Hematopoietic multipotent progenitor cell treated with erythropoietin and hydrocortisone succinate and interleukin-3 and kit ligand, for 17 days (in vitro differentiated cells): ENCODE measurements at places on chromosomes 3 and 15.

DNA sequence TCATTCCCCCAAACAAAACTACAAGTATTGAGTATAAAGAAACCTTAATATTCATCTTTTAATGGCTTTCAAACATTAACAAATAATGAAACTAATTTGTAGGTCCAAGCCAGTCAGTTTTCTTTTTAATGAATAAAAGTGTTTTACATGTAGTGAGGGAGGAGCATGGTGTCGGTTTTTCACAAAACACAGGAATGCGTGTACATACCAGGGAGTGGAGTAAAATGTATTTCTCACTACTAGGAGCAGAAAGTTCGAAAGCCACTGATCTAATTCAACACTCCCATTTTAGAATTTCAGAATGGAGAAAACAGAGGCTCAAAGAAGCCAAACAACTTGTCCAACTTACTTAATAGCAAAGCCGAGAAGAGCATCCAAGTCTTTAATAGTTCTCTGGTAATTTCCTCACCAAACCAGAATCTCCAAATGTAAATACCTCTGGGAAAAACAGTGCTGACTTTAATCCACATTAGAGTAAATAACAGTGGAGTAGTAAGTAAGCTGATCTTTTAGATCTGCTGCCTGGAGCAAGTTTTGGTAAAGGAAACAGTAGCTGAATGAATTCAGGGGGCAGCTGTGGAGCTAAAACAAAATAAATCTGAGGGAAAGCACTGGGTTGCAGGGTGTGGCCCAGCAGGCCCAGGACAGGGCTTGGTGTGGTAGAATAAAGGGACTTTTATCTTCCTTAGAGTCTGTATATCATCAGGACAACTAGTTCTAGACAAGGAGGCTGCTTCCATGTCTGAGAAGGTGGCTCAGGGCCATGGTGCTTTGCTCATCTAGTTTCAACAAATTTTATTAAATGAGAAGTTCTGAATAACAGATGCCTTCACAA is 7.9 kb downstream of the ANP32A start:
- DNase-seq, result no peak

DNA sequence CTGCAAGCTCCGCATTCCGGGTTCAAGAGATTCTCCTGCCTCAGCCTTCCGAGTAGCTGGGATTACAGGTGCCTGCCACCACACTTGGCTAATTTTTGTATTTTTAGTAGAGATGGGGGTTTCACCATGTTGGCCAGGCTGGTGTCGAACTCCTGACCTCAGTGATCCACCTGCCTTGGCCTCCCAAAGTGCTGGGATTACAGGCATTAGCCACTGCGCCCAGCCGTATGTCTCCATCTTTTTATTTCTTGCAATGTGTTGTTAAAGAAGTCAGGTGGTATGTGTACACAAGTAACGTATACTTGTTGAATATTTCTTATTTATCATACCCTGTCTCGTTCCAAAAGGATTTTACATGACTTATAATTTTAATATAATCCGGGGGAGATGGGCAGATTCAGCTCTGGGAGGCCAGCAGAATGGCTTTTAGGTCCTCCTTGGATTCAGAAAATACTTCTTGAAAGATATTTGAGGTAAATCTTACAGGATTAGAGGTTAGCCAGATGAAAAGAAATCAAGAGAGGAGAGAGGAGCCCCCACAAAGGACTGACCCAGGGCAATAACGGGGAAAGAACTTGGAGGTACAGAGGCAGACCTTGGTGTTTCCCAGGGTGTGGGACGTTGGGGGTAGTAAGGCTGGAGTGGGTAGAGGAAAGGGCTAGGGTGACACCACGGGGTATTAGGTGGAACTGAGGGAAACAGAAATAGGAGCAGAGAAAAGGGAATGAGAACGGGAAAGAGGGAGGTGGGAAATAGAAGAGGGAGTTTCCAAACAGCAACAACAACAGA is 27.2 kb upstream of the MUC20 start:
- DNase-seq, result no peak

GRCh38 chr3:152581951-152582350 is 253.0 kb upstream of the P2RY1 start:
- DNase-seq, result no peak

- no peak for DNase-seq
Observed at GRCh38 chr15:66955871-66956585, 109.4 kb upstream of the SMAD3 start.

GRCh38 chr15:42719043-42719442 is 17.9 kb downstream of the CDAN1 start:
- no peak for DNase-seq

DNA sequence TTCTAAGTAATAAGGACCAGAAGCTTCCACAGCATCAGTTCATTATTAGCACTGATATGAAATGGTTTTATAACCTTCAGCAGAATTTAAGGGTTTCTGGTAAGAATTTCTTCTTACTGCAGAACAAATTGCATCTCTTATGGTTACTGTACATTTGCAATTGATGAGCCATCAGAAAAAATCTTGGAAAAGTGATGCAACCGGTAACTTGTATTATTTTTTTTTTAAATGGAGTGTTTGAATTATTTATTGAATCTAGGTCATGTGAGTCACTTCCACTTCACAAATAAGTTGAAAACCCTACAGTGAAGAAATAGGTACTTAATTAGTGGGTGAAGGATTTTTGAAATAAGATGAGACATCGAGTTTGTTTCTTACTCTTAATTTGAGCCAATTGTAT is 786.0 kb downstream of the TUSC7 start:
- no peak for DNase-seq

DNA sequence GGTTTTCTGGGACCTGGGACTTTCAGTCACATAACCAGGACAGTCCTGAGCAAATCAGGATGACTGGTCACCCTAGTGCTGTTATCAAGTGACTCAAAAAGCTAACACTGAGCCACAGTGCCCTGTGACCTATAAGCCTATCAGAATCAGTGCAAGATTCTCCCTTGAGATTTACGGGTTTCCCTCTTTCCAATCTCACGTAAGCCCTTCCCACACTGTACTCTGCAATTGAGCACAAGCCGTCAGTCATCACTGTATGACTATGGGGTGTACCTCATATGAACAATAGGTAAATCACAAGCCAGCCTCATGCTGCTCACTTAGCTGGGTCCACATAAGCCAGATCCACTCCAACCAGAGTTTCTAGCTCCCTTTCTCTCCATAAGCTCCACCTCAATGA is 21.0 kb upstream of the CLDN18 start:
- DNase-seq, result no peak

DNA sequence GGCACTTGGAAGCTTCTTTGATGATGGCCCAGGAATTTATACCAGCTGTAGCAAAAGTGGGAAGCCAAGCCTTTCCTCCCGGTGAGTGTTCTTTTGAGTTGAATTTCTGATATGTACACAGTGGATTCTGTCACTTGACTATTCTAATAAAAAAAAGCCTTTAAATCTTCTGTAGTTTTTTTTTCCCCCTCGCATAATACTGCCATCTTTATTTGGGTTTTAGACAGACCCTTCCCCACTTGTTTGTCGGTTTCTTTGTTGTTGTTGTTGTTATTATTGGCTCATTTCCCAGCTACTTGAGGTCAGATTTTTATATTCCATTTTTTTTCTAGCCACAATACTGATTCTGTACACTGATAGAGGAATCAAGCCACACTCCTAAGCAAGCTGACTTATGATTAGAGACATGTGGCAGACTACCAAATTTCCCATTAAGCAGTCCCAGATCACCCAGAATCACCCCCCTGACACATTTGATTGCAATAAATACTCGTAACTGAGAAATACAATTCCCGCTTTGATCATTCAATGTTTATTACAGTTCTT is 122.4 kb upstream of the IL12A start:
- no peak for DNase-seq

DNA sequence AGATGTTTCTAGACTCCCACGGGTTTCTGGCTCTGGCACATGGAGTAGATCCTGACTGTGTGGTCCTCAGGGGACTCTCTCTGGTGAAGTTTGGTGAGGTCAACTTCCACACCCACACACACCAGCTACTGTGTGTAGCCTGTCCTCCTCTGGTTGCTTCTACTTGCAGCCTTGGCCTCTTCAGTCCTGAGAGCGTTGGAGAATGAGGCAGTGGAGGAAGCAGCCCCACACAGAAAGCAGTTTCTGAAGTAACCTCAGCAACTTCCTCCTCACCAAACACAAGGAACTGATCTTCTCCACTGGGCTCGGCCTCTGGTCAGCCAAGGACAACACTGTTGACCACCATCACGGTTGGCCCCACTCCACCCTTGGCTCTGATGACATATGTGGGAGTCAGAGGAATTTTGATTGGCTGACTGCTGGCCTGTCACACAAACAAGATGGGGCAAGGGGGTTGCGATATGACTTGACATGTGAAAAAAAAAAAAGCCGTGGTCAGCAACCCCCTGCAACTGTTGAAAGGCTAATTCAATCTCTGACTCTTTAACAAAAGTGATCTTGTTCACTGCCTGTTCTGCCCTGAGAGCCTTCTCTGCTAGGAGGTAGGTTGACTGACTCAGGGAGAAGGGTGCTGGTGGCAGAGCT is 19.6 kb downstream of the CD86 start:
- no peak for DNase-seq

GRCh38 chr3:11660242-11660641 is 16.5 kb upstream of the VGLL4 start:
- DNase-seq, result no peak

GRCh38 chr3:181707980-181708379 is 3.7 kb upstream of the SOX2 start:
- DNase-seq, result no peak

DNA sequence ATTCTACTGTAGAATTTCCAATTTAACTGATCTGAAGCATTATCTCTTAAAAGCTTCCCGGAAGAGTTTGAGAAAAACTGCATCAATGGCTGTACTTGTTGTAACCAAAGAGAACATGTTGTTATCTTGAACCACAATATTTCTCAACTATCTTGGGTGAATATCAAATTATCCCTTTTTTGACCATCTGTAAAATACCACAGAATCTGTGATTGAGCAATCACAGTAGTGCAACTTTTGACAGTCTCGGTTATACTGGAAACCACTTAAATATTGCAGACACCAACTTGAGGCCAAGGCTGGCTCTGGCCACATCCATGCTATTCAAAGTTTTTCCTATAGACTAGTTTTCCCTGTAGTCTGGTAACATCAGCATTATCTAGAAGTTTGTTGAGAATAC is 842.8 kb upstream of the EPHA6 start:
- DNase-seq, result no peak

- no peak for DNase-seq
Observed at GRCh38 chr3:133374708-133375402, 25.0 kb upstream of the BFSP2 start.

DNA sequence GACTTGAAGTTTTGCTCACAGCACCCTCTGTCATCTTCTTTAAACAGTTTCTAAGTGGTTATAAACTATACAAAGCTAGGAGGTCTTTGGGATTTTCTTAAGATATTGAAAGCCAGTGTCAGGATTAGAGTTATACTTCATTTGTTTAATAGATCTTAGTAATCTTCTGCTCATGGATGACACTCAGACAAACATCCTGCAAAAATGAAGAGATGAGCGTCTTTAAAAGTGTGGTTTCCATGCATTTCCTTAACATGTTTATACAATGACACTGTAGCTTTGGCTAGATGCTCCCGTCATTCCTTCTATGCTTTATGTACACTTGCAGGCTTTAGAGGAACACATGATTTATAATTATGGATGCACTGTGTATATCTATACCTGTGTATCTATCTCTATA is 182.2 kb downstream of the NAALADL2 start:
- DNase-seq, result no peak

GRCh38 chr15:74367296-74367854 is at the start of gene CYP11A1:
Gene CYP11A1 (minus strand): TSS chr15:74367646. CDS start chr15:74367585, 61 bp downstream.
- no peak for DNase-seq

DNA sequence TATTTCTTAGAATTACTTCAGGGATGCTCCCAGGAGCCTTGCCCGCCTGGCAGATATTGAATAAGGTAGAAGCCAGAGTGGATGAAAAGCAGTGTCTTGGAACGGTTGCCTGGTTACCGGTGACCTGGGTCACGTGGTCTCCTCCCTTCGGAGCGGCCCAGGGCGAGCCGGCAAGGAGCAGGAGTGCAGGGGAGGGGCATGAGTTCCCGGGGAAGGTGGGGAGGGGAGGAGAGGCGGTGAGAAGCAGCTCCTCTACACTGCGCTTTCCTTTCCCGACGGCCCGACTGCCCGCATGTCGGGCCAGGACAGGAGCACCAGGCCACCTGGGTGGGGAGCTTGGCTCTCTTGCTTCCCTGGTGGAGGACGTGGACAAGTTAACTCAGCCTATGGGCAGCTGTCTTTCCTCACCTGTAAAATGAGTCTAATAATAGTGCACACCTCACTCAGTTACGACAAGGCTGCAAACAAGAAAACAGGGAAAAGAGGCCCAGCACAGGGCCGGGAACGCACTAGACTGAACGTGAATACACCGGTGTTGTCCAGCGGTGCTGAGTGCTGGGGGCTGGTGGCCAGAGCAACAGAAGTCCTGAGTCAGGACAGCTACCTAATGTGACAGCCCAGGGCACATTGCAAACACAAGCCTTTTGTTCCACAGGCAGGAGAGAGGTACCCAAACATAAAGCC is 198.3 kb downstream of the ADAMTS9 start:
- DNase-seq, result no peak

GRCh38 chr3:30341851-30342250 is 264.6 kb upstream of the TGFBR2 start:
- no peak for DNase-seq

- no peak for DNase-seq
Observed at GRCh38 chr15:73378089-73378488, 9.3 kb upstream of the HCN4 start.

- DNase-seq, result no peak
Observed at GRCh38 chr3:12472000-12472610, 12.2 kb upstream of the TSEN2 start.

- peak; percentile 25 for DNase-seq
Observed at GRCh38 chr15:75640483-75641178, 607 bp upstream of the IMP3 start.

DNA sequence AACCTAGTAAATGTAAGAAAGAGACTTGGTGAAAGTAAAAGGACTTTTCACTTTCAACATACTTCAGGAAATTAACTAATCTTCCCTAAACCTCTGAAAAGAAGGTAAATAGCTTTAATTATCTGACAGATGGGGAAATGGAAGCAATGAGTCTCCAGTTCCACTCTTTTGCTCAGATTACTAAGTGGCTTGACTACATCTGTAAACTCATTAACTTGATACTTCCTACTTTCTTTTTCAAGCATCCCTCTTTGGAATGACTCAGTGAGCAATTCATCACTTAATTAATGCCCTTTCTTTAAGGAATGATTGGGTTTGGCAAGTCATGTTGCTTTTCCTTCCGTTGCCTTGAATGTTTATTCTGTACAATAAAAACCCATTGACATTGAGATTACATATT is 234.2 kb downstream of the GRM7 start:
- no peak for DNase-seq

DNA sequence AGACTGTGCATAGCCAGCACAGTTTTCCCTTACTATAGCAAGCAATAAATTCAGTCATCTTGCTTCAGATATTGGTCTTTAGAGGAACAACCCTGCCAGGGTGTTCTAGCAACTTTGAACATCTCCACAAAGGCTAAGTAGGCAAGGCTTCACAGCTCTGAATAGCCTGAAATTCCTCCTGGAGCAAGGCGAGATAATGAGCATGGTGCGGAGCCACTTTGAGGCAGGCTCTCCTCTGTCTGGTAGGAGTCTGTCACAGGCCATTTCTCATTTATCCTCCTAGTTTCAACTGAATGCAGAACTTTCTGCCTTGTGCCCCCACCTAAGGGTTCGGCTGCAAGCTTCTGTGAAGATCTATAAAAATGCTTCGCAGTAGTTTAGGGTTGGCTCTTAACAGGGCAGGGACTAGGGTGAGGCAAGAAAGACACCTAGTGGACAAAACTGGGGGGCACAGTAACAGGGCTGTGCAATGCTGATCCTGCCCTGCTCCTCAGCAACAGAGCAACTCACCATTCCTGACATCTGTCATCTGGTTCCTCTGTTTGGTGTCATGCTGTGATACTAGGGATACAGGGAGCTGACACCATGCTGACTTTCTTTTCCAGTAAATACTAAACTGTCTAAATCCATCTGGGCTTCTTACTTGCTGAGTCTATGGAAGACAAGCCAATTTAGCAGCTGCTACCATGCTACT is 16.6 kb upstream of the EHHADH start:
- DNase-seq, result no peak
